CD4-positive, alpha-beta T cell treated with Interleukin-12 subunit alpha and Interleukin-12 subunit beta, for 1 hour (primary cell): ENCODE measurements at places on chromosomes 5 and 9.

- DNase-seq, result no peak
These were observed 247.0 kb downstream of the CWC27 start for GRCh38 chr5:65015767-65016166.

DNA sequence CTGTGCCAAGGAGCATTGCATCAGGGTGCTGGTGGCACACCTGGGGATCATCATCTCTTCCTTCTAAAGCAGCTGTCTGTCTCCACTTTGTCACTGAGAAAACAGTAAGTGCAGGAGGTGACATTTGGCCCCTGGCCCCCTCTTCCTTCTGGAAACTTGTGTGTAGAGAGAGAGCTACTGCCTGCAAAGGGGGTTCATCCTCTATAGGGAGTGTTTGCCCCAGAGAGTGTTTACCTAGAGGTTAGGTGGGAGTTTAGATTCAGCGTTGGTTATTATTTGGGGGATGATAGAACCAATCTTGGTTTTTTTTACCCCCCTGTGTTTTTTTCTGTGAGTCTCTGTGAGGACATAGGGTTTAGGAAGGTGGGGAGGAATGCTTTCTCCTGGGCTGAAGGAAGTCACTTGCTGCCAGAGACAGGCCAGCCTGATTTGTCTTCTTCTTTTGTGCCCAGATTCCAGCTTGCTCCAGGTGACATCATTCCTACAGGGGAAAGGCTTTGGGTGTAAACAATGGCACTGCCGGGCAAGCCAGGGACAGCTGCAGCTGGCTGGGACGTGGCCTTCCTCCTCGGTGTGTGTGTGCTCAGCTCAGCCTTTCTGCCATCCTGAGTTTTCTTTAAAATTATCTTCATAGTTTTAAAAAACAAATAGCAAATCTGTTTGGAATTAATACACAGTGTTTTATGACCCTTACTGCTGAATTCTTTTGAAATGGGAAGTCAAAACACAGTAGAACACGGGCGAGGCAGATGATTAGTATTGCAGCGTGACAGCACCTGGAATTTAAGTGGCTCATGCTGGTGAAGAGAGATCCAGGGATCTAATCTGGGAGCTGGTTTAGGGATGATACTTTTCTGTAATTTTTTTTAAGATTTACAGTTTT is 24.5 kb downstream of the PRRC2B start:
- DNase-seq, result no peak

DNA sequence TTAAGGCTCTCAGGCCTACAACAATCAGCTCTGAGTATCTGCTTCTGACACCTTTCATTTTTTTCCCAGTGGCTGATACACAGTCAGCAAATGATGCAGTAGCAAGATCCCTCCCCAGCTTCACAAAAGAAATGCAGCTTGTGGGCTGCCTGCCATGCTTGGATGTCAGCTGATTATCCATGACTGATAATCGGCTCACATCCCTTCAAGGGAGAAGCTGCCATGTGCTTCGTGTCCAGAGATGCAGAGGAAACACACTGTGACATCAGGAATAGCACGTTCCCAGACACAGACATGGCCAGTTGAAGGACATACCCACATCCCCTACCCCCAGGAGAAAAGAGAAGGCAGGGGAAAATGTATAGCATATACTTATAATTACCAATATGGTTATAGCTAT is 27.9 kb downstream of the TMEM215 start:
- no peak for DNase-seq

- no peak for DNase-seq
These were observed 30.6 kb downstream of the STX17 start for GRCh38 chr9:99936947-99937587.

- DNase-seq, result no peak
These were observed 556.4 kb upstream of the CTNND2 start for GRCh38 chr5:12460493-12461261.

DNA sequence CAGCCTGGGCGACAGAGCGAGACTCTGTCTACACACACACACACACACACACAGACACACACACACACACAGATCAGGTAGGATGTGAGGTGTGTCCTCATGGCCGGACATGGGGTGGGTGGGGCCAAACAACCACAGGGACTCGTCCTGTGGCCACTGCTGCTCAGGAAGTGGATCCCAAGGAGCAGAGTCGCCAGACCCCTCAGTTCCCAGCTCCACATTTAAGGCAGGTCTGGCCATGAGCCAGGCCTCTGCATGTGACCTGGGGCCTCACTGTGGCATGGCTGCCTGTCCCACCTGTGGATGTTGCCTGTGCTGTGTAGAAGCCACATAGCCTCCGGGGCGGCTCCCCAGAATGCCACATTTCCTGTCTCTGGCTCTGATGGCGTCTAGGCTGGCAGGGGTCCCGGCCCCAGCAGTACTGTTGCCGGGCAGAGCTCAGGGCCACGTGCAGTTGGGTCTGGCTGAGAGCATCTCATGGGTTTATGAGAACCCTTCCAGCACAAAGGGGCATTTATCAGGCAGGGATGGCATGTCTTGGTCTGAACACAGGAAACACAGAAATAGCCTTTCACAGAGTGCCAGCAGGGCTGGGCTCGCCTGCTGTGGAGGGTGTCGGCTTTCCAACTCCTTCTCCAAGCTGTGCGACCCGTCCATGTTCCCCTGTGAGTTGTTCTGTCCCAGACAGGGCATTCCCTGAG is 9.9 kb upstream of the NINJ1 start:
- DNase-seq, result peak; percentile 76
